Activated gamma-delta T cell treated with anti-CD3 and anti-CD28 coated beads, Interleukin-2, amount 50 U/mL, for 16 hours (primary cell): ENCODE measurements at places on chromosomes 13 and 19.

- DNase-seq, result no peak
Measured at GRCh38 chr13:95929430-95929829, 123.8 kb downstream of the UGGT2 start.

DNA sequence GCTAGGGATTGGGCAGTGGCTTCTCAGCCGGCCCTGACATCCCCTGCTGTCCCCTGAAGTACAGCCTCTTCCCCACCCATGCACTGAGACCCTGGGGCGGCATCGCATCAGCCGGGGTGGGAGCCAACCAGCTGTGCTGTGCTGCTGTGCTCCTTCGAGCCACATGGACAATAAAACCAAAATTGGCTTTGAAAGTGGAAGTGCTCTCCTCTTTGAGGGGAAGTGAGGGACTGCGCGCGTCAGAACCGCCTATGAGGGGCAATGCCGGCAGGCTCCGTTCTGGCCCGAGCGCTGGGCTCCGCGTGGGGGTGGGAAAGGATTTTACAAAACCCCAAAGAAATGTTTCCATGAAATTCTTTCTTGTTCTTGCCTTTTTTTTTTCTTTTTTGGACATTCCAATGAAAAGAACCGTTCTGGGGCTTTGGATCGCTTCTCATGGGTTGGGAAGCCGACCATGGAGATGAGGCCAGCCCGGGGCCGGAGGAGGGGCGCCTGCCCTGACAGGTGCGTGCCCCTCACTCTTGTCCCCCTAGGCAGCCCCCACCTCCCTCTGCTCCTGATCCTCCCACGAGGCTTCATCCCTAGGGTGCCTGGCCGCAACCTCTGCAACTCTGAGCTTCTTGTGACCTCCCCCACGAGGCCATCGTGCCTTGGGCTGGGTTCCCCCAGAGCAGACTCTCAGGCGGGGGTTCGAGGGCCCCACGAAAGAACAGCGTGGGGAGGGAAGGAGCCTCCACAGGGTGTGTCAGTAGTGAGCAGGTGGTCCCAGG is 22.6 kb downstream of the KLHL26 start:
- no peak for DNase-seq

DNA sequence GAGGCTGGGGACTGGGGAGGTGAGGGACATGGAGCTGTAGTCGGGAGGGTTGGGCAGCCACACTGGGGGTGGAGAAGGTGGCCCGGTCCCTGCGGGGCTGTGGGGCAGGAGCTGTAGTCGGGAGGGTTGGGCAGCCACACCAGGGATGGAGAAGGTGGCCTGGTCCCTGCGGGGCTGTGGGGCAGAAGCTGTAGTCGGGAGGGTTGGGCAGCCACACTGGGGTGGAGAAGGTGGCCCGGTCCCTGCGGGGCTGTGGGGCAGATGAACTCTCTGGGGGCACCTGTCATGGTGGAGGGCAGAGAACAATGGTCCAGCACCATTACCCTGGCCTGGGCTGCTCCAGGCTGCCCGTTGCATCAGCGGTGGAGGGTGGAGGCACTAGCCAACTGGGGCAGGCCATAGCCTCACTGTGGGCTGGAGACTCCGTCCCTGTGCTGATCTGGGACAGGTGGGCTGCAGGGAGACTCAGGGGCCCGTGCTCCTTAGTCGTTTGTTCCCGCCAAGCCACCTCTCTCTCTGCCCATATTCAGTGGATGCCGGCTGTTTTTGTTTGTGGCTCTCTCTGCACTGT is 51.4 kb downstream of the ATP11A start:
- no peak for DNase-seq

GRCh38 chr13:31638577-31638976 is 100.7 kb upstream of the RXFP2 start:
- no peak for DNase-seq

DNA sequence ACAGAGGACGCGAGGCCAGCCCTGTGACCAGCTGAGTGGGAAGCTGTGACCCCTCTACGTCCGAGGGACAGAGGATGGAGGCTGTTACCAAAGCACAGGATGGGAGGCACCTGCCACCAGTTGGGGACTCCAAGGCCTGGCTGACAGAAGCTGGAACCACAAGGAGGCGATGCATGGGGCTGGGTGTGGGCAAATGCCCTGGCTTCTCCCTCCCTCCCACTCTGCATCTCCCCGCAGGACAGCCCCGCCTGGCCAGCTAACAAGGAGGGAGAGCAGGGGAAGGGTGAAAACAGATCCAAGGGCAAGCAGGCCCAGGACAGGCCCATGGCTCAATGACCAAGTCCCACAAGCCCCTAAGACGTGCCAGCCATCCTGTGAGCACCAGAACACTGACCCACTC is 28.6 kb downstream of the AKT2 start:
- no peak for DNase-seq

- DNase-seq, result no peak
Measured at GRCh38 chr19:48959341-48960239, 4.9 kb downstream of the BAX start.

GRCh38 chr19:14361824-14362223 is 19.4 kb upstream of the ADGRE5 start:
- no peak for DNase-seq
